ENCODE measurements at places on chromosomes 6 and 20. TPM values are rescaled to one million over a fixed set of nuclear protein-coding genes. Genes with fewer than 3 reads are reported as not detected.

The SLC17A3 gene
- total RNA-seq = not detected

GRCh38 chr6:101626269-101626668 is 232.8 kb downstream of the GRIK2 start:
- no peak for DNase-seq
- no peak overlapping the region for H3K27ac ChIP-seq
- no peak overlapping the region for H3K4me3 ChIP-seq
- H3K36me3 ChIP-seq = no peaks in the 10 kb centered on the region

The APOBEC2 gene
- not detected for total RNA-seq

The RFX6 gene
- total RNA-seq = not detected

DNA sequence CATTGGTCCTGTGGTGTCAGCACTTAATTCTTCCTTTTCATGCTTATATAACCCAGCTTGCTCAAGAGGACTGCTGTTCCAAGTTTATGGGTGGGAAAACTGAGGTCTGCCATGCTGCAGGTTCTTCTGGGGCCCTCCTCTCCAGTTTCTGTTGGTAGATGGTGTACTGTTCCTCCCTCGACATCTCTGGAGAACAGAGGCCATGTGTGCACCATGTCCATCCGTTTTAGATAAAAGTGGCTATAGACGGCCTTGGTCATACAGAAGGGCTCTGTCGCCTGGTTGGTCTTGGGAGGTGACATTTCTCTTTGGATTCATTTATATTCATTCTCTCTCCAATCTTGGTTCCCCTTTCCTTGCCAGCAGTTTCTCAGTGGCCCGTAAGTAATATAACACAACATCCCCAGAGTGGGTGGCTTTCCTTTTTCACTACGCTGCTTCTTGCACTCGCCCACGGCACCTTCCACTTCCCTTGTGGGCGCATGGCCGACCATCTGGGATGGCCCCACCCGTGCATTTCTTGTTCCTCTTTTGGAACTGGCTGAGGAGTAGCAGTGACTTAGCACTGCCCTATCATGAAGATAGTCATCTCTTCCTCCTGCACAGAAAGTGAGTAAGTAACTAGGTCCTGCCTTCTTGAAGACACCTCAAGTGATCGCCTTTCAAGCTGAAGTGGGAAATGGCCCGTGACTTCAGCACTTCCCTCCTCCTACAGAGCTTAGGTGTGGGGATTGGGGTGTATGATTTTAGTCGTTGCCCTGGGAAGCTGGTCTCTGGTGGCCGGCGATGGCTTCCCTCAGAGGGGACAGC is 94.2 kb downstream of the RREB1 start:
- peak; percentile 87 for DNase-seq
- no peak overlapping the region for H3K27ac ChIP-seq
- H3K4me3 ChIP-seq = no peak overlapping the region
- no peaks in the 10 kb centered on the region for H3K36me3 ChIP-seq

GRCh38 chr6:68675548-68675947 is 40.5 kb downstream of the ADGRB3 start:
- H3K4me1 ChIP-seq = no peaks in the 10 kb centered on the region
- H3K27me3 ChIP-seq = no peaks in the 10 kb centered on the region
- no peak overlapping the region for H3K27ac ChIP-seq
- H3K4me3 ChIP-seq = no peak overlapping the region

- no peak overlapping the region for H3K27ac ChIP-seq
- H3K27me3 ChIP-seq = no peaks in the 10 kb centered on the region
- no peak for DNase-seq
- no peaks in the 10 kb centered on the region for H3K4me1 ChIP-seq
These were observed 943 bp downstream of the ZUP1 start for GRCh38 chr6:116667623-116668022.

DNA sequence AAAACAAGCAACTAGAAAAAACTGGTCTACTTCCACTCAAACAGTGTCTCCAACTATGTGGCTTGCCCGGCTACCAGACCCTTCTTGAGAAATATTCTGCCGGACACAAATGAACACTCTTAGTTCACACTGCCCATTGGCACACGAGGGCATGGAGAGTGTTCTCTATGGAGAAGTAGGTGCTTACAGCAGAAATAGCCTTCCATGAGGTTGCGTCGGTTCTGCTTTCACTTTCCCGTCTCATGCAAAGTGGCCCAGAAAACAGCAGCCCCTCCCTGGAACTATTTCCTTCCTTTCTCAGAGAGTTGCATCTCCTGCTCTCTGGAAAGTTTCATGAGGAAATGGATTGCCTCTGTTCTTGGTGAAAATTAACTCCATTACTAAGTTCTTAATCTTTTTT is 9.5 kb upstream of the HLA-DOA start:
- no peaks in the 10 kb centered on the region for H3K36me3 ChIP-seq
- H3K27me3 ChIP-seq = no peaks in the 10 kb centered on the region
- no peak overlapping the region for H3K27ac ChIP-seq
- no peaks in the 10 kb centered on the region for H3K4me1 ChIP-seq

DNA sequence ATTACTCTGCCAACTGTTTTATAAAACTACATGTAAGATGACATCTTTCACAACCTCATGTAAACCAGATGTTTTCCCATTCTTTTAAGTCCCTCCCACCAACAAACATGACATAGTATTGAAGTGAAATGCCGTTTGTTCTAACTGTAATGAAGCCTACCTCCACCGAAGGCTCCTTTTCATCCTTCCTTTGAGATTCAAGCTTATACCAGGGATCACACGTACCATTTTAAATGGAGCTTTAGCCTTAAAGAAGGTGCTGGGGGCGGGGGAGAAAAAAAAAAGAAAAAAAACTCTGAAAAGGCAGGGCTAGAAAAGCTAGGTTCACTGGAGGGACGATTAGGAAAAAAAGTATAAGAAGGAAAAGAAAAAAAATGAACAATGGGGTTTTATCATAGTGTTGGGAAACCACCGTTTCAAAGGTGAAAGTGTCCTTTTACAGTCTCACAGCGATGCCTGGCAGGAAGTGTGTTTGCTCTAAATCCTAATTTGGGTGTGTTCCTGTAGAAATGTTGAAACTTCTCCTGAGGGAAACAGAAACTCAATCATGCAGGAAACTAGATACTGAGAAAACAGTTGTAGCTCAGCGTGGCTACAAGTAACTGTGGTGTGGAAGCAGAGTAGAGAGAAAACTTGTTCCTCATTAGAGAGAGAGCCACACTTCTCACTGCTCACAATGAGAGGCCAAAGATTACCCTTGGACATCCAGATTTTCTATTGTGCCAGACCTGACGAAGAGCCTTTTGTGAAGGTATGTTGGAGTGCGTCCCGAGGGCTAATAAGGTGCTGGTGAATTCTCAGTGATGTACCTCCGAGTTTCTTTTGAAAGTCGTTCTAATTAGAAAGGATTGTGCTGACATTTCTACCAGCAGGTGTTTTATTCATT is 37.6 kb upstream of the HINT3 start:
- H3K27me3 ChIP-seq = no peaks in the 10 kb centered on the region
- no peak overlapping the region for H3K27ac ChIP-seq
- DNase-seq = peak; percentile 47
- peak overlapping the region; percentile 48 for H3K4me3 ChIP-seq
- H3K4me1 ChIP-seq = peaks cover 3% of the 10 kb centered on the region

- DNase-seq = no peak
- no peak overlapping the region for H3K4me3 ChIP-seq
- H3K4me1 ChIP-seq = no peaks in the 10 kb centered on the region
- no peak overlapping the region for H3K27ac ChIP-seq
These were observed 6.2 kb downstream of the SNAP91 start for GRCh38 chr6:83702749-83703148.

DNA sequence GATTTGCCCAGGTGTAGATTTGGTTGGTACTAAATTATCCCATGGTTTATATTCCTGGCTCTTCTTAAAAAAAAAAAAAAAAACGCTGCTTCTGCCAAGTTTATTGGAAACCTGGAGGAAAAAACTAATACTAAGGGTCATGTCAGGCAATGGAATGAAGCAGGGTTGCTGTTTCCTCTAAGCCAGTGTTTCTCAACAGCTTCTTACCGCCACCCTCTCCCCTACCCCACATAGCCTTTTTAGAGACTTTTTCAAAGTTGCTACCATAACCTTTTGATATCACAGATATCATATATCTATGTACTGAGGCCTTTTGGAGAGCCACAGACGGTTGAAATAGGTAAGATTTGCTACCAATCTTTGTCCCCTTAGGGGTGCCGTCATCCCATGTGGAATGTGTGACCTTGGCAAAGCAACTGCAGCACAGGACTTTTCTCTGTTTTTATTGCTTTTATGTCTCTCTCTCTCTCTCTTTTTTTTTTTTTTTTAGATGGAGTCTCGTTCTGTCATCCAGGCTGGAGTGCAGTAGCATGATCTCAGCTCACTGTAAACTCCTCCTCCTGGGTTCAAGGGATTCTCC is 35.0 kb downstream of the SYTL3 start:
- H3K27me3 ChIP-seq = no peaks in the 10 kb centered on the region
- H3K36me3 ChIP-seq = no peaks in the 10 kb centered on the region
- no peak overlapping the region for H3K27ac ChIP-seq
- no peak overlapping the region for H3K4me3 ChIP-seq

DNA sequence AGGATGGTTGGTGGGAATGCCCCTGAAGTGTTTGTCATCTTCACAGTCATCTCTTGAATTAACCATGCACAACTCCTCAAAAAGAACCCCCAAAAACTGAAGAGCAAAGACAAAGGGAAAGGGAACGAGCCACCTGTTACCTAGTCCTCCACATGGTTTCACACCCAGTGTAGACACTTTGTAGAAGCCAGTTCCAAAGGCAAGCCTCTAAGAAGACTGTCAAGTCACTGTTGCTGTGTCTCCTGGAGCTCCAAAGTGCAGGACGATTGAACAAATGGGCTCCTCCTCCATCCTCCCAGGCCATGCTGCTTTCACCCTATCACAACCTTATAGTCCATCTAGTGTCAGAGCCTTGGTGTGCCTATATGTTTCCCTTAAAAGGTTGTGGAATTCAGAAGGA is 277.6 kb upstream of the PRDM1 start:
- H3K4me1 ChIP-seq = no peaks in the 10 kb centered on the region
- DNase-seq = no peak
- no peak overlapping the region for H3K27ac ChIP-seq
- H3K27me3 ChIP-seq = no peaks in the 10 kb centered on the region
- no peaks in the 10 kb centered on the region for H3K36me3 ChIP-seq
- H3K4me3 ChIP-seq = no peak overlapping the region

DNA sequence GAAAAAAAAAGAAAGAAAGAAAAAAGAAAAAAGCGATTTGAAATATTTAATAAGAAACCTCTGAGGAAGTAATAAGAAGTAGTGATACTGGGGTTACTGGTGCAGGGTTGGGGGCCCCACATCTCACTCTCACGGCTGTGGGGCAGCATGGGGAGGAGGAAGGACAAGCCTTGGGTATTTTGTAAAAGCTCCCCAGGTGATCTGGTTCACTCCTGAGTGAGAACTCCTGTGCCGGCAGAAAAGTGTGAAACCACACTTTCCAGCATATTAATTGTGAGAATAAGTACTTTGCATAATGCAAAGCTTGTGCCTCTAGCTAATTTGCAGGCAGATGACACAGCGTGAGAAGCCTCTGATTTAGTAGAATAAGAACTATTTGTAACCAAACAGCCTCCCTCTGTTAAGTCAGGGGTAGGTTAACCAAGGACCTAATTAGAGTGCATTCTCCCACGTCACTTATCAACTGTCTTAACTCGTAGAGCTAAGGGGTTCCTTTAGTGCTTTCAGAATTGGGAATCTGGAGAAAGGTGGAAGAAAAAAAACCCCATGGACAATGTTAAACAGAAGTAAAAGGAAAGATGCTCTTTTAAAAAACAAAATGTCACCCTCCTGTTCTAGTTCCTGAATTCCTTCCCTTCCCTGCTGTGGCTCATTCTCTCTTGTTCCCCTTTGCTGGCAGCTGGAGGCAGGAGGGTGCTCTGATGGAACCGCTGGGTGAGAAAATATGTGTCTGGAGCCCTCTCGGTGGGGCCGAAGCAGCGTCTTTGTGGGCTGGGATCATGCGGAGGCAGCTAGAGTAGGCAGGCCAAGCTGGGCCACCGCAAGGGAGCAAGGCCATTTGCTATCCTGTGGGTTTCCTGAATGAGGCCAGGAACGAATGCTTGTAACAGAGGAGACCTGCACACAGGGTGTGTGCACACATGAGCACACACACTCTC is 108.7 kb downstream of the FYN start:
- DNase-seq = no peak
- H3K4me1 ChIP-seq = no peaks in the 10 kb centered on the region
- no peak overlapping the region for H3K27ac ChIP-seq
- H3K36me3 ChIP-seq = no peaks in the 10 kb centered on the region
- H3K4me3 ChIP-seq = no peak overlapping the region

GRCh38 chr6:24851086-24851485 is 52.4 kb upstream of the ARMH2 start:
- no peak overlapping the region for H3K27ac ChIP-seq
- no peaks in the 10 kb centered on the region for H3K4me1 ChIP-seq
- no peaks in the 10 kb centered on the region for H3K36me3 ChIP-seq
- DNase-seq = no peak
- H3K4me3 ChIP-seq = no peak overlapping the region

DNA sequence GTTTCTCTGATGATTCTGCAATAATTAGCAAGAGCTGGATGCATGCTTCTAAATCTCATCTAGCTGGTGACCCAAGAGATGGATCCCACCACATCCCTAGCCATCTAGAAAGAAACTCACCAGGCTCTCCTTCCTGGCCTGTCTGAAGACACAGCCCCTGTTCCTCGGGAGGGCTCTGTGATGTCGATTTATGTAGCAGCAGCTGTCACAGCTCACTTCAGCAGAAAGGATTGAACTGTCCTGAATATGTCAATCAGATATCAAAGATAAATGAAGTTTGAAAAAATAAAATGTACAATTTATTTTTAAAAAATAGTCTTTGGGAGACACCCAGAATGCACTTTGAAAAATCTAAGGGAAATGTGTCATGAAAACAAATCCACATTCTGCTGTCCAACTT is 67.3 kb upstream of the TSHZ2 start:
- H3K4me1 ChIP-seq = no peaks in the 10 kb centered on the region
- H3K27ac ChIP-seq = no peak overlapping the region
- no peak overlapping the region for H3K4me3 ChIP-seq
- no peak for DNase-seq
- no peaks in the 10 kb centered on the region for H3K27me3 ChIP-seq

DNA sequence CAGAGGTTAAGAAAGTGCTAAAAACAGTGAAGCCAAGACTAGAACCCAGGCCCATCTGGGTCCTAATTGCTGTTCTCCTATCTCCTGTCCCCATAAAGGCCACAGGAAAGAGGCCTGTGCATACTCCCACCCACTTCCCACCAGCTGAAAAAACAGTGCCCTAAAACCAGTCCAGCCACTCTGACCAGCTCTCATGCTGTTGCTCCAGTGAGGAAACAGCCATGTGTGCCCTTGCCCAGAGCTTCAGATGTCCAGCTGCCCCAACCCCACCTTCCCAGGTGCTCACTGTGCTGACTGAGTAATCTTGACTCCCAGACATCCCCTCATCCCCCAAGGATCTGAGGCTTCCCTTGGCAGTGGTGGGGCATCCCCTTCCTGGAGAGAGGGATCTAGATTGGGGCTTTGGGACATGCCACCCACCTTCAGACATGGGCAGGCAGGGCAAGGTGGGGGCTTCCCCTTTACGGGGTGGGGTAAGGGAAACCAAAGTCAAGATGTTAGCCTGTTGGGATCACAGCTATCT is 28.7 kb downstream of the KCNK5 start:
- no peak overlapping the region for H3K4me3 ChIP-seq
- H3K27ac ChIP-seq = no peak overlapping the region
- H3K36me3 ChIP-seq = no peaks in the 10 kb centered on the region

All from aorta (tissue), 5 donors.